Hematopoietic multipotent progenitor cell treated with erythropoietin and hydrocortisone succinate and interleukin-3 and kit ligand, for 6 days (in vitro differentiated cells): ENCODE measurements at places on chromosomes 1 and 21.
A peak's percentile ranks its signal among the peaks of the same experiment; 100 is the strongest.

DNA sequence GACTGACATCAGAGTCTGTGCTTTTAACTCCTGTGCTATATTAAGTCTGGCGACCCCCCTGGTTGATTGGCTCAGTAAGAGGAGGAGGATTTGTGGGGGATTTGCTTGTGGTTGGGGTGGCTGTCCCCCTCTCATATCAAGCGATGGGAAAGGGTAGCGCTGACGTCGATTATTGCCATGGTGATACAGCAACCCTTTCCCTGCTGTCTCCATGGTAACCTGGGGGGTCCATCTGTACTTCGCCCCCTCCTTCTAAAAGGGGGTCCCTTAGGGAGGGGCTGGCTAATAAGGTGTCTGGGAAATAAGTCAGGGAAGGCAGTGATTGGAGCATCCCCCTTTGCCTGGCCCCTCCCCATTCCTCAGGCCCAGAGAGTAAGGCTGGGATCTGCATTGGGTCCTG lies 4.7 kb downstream of the FAM229A start:
- DNase-seq = no peak

- DNase-seq = no peak
These were observed 122.9 kb downstream of the MAST2 start for GRCh38 chr1:45926330-45926729.

- no peak for DNase-seq
These were observed 168.7 kb downstream of the CAMTA1 start for GRCh38 chr1:6953907-6954364.

DNA sequence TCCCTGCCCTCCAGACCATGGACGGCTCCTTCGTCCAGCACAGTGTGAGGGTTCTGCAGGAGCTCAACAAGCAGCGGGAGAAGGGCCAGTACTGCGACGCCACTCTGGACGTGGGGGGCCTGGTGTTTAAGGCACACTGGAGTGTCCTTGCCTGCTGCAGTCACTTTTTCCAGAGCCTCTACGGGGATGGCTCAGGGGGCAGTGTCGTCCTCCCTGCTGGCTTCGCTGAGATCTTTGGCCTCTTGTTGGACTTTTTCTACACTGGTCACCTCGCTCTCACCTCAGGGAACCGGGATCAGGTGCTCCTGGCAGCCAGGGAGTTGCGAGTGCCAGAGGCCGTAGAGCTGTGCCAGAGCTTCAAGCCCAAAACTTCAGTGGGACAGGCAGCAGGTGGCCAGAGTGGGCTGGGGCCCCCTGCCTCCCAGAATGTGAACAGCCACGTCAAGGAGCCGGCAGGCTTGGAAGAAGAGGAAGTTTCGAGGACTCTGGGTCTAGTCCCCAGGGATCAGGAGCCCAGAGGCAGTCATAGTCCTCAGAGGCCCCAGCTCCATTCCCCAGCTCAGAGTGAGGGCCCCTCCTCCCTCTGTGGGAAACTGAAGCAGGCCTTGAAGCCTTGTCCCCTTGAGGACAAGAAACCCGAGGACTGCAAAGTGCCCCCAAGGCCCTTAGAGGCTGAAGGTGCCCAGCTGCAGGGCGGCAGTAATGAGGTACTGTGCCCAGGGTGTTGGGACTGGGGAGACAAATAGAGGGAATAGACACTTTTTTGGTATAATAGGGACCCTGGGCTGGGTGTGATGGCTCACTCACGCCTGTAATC lies 1.0 kb downstream of the ZBTB48 start:
- DNase-seq = peak; percentile 49

DNA sequence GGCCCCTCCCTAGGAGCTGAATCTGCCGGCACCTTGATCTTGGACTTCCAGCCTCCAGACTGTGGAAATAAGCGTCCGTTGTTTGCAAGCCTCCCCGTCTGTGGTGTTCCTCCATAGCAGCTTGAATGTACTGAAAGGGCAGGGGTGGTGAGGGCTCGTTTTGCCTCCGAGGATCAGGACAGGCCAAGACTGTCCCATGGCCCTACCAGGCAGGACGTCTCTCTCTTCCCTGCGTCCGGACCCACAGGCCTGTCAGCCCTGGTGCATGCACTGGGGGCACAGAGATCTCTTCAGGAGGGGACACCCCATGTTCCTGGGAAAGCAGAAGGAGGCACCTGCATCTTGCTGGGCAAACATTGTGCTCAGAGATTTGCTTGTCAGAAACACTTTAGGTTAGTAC lies 156.3 kb upstream of the C1orf174 start:
- no peak for DNase-seq

DNA sequence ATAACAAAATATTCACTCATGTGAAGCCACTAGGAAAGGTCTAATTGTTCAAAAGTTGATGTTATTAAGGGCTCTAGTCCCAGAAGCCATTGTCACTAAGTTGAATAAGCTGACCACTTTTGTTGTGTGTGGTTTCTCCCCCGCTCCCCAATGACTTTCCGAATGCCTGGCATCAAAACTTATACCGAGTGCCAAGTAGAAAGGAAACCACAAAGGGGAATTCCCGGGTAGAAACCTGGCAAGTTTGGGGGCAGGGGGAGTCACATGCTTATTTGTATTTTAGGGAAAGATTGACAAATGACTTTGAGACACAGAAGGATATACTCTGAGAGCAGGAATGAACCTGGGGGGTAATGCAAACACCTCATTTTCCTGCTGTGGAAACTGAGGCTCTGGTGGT lies 154.1 kb downstream of the TGFBR3 start:
- no peak for DNase-seq

DNA sequence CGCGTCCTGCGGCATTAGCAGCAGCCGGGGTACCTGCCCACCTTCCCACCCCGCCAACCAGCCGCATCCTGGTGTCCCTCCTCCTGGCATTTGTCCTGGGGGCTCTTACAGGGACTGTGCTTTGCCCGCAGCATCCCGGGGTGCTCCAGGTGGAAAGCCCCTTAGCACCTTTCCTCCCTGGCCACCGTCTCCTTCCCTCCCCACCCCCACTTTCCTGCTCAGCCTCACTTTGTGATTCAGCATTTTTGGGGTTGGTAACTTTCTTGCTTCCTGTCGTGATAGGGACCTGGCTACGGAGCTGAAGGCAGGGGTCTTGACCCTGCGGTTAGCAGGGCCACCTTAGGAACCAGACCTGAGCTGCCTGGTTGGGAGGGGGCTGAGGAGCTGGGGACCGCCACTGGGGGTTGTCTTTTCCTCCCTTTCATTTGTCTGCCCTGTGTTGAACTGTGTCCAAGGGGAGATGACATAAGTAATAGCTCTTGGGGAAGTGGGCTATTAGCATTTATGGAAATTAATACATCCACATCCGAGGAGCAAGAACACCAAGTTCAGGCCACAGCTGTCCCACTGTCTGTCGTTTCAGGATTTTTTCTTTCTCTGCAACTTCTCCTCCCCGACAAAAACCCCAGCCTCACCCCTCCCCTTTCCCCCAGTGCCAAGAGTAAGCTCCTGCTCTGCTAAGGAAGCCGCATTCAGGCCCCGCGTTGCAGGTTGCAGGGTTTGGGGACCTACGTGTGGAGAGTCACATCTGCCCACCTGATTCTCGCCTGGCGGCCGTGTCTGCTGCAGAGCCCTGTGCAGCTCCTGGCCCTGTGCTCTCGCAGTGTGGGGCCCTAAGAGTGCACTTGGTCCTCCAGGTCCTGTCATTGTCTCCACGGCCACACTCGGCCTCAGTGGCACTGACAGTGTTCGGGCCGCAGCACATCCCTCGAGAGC lies 1.6 kb upstream of the NPHP4 start:
- peak; percentile 57 for DNase-seq

DNA sequence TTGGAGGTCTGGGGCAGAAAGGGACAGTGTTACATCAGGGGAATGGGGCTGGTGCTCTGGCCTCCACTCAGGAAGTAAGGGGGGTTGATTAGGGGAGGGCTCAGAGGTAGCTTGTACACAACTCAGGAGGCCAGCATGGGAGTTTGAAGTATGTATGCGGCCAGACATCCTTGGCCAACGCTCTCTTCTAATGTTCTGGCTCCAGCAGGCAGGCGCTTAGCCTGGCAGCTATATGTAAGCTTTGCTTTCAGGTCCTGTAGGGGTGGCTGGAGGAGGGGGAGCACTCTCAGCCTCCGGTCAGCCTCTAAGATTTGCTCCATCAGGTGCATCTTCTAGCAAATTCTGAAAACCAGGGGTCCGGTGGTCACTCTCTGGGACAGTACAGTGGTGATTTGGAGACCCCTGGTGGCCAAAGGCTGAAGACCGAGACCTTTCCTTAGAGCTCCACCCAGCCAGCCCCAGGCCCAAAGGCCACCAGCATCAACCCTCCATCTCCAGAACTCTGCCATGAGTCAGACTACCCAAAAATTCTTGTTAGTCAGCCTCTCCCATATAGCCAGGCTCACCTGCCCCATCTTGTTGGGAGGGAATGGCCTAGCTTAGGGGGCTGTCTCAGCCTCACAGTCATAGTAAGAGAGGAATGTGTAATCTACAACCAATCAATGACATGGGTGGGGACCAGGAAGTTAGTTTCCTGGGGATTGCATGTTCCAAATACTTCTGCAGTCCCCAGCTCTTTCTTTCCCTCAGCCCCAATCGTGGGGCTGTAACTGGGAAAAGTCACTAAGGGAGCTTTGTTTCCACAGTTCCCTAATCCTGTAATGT lies 9.7 kb upstream of the COL8A2 start:
- peak; percentile 80 for DNase-seq

- no peak for DNase-seq
These were observed 11.4 kb upstream of the RPTN start for GRCh38 chr1:152170287-152170905.
